Urinary bladder (tissue), 4 donors: ENCODE measurements at places on chromosomes 7 and 10.

- no peak for DNase-seq
Observed at GRCh38 chr10:117534321-117535297, 7.9 kb upstream of the EMX2 start.

DNA sequence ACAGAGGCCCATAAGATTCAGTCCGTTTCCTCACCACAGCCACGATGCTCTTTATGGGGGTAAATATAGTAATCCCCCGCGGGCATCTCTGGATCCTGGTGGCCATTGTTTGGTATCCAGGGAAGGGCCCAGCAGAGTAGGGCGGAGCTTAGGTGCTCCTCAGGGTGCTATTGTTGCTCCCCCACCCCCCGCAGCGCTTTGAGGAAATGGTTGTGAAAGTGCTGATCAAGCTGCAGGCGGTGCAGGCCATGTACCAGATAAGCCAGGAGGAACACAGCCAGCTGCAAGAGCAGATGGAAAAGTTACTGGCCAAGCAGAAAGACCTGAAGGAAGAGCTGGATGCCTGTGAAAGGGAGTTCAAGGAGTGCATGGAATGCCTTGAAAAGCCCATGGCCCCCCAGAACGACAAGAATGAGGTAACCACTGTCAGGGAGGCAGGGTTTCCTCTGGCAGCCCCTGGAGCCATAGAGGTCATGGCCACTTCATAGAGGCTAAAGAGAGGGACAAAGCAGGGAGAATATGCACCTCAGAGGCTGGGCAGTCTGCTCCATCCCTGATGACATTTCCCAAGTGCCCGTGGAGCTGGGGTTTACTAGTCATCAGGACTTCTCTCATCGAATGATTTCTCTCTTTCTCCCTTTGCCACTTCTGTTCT is 17.6 kb upstream of the FLNC start:
- DNase-seq: no peak

DNA sequence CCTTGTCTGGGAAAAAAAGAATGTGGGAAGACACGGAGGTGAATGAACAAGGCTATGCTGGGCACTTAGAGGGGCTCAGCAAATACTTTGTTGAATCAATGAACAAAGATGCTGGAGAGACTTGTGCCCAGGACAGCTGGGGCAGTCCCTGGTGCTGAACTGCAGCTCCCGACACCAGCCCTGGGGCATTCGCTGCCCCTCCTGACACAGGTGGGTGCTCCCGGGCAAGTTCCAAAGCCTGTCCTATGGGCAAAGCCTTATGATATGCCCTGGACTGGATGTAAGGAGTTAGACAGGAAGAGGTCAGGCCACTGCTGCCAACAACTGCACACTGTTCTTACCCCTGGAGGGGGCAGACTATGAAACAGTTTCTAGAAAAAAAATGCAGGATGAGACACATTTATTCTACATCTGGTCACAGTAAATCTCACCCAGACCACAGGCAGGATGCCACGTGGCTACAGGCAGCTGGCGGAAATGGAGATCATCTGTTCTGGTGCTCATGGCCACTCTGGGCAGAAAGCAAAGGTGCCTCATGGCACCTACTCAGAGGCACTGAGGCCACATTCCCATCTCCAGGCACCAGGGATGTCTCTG is 21.9 kb upstream of the FRAT2 start:
- DNase-seq: no peak

- no peak for DNase-seq
Observed at GRCh38 chr7:131546583-131547141, 9.8 kb downstream of the PODXL start.

DNA sequence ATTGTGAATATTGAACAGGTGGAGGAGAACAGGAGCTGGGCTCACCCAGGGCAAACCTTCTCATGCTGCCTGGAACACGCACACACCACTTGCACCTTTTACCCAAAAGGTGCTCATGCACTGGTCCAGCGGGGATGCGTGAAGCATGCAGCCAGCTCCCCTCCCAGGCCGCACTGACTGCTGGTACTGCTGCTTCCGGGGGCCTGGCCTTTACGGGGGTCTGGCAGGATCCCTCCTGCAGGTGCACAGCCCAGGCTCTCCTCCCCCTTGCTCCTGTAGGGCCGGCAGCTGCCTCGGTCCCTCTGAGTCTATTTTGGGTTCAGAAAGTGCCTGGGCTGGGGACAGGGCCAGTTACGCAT is 221.7 kb downstream of the DNAJB6 start:
- no peak for DNase-seq

- DNase-seq: no peak
Observed at GRCh38 chr7:84568781-84569180, 374.2 kb upstream of the SEMA3A start.

GRCh38 chr10:111984057-111984456 is 199.5 kb downstream of the GPAM start:
- DNase-seq: no peak

DNA sequence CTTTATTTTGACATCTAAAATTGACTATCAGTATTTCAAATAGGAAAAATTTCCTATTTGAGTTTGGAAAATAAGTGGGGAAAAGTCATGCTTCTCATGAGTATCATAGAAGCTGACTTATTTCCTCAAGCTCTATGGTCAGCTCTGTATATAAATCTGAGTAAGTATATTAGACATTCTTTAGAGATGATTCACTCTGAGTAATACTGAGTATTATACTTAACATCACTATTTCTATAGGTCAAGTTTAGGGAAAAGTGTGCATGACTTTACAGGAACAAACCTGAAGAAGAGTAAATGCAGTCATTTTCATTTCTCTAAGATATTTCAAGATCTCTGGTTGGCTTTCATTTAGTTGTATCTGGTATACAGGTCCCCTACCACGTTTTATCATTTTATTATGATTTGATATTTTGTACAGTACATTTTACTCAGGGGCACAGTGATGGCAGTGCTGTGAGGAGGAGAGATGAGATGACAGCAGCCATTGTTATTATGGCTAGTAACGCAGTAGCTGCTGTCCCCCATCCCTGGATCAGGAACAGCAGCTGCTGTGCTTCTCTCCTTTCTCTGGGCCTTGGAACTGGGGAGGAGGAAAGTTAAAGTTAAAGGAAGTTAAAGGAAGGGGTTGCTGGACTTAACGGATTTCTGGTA is 15.2 kb downstream of the SND1 start:
- DNase-seq: no peak

GRCh38 chr10:29608062-29608461 is 26.7 kb downstream of the SVIL start:
- DNase-seq: no peak

DNA sequence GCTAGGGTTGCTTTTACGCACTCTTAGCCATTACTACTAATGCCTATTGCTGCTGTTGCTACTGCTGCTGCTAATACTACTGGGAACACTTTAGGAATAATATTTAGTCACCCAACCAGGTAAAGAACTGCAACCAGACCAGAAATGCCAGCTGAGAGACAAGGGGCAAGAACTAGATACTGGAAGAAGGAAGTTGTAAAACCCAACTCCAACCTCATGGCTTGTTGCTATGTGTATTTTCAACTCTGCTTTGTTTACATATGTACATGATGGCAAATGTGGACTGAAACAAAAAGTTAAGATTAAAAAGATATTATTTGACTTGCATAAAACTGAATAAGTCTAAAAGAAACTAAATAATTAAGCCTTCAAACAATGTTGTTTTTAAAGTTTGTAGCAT is 177.7 kb downstream of the GNAT3 start:
- DNase-seq: no peak

- DNase-seq: no peak
Observed at GRCh38 chr10:132509506-132510173, 27.9 kb upstream of the INPP5A start.

GRCh38 chr7:92916770-92917224 is 80.4 kb upstream of the CDK6 start:
- no peak for DNase-seq

DNA sequence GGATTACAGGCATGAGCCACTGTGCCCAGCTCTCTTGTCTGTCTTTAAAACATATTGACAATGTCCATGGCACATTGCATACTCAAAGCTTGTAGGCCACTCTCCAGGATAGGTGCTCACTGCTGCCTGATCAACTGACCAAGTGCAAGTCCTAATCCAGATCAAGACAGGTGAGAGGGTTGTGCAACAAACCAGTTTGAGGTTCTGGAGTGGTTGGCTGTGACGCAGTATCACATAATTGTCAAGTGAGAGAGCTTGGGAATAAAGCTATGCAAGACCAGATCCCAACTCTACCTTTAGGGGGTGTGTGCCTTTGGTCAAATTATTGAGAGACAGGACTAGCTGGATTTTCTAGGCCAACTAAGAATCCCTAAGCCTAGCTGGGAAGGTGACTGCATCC is 43.0 kb upstream of the OPN4 start:
- DNase-seq: no peak

DNA sequence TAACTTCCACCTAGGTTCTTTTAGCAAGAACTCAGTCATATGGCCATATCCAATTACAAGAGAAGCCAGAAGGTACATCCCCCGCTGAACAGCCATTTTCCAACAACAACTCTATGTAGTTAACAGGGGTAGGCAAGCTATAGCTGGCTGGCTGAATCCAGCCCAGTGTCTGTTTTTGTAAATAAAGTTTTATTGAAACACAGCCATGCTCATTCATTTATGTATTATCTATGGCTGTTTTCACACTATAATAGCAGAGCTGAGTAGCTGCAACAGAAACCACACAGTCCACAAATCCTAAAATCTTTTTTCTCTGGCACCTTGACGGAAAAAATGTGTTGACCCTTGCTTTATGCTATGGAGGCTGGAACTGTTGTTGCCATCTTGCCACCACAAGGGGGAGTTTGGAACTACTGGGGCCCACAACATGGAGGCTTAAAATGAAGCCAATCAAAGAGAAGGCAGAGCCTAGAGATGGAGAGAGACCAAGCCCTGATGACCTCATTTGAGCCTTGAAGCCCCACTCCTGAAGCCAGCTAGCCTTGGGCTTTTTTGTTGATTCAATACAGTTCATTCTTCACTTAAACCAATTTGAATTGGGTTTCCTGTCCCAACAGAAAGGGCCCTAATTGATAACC is 33.3 kb upstream of the XPNPEP1 start:
- DNase-seq: no peak

DNA sequence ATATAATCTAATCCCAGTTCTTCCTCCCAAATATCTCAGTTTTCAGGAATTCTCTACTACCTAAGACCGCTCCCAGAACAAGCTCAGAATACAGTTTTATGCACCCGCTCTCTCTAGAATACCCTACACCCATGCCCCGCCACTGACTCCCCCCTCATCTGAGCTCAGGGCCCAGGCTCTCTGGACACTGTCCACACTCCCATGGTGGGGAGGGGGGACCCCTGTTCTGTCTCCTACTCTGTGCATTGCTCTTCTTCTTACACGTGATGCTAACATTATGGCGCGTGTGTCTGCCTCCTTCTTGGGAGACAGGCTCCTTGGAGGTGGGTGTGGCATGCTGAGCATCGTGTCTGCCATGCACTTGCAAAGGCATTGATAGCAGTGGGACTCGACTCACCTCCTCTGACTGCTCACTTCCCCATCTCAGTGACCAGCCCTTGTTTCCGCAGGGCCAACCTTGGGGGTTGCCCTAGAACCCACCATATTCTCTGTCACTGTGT is 127.9 kb downstream of the TCERG1L start:
- no peak for DNase-seq

- no peak for DNase-seq
Observed at GRCh38 chr10:83166344-83166743, 973.0 kb upstream of the GHITM start.

- DNase-seq: no peak
Observed at GRCh38 chr10:113562704-113563103, 9.9 kb downstream of the HABP2 start.
